Small intestine (tissue), 16 donors: ENCODE measurements at places on chromosomes 3 and 15. TPM values are rescaled to one million over a fixed set of nuclear protein-coding genes. Genes with fewer than 3 reads are reported as not detected.

- DNase-seq, result no peak
- H3K36me3 ChIP-seq, result no peaks in the 10 kb centered on the region
- no peaks in the 10 kb centered on the region for H3K27me3 ChIP-seq
- no peaks in the 10 kb centered on the region for H3K4me1 ChIP-seq
- H3K4me3 ChIP-seq, result no peak overlapping the region
These were observed 193.3 kb upstream of the TTC14 start for GRCh38 chr3:180408654-180409053.

GRCh38 chr3:50003216-50003615 is 63.3 kb downstream of the RBM6 start:
- no peak overlapping the region for H3K4me3 ChIP-seq
- H3K27me3 ChIP-seq, result no peaks in the 10 kb centered on the region
- peaks cover 34% of the 10 kb centered on the region for H3K36me3 ChIP-seq
- H3K27ac ChIP-seq, result no peak overlapping the region

DNA sequence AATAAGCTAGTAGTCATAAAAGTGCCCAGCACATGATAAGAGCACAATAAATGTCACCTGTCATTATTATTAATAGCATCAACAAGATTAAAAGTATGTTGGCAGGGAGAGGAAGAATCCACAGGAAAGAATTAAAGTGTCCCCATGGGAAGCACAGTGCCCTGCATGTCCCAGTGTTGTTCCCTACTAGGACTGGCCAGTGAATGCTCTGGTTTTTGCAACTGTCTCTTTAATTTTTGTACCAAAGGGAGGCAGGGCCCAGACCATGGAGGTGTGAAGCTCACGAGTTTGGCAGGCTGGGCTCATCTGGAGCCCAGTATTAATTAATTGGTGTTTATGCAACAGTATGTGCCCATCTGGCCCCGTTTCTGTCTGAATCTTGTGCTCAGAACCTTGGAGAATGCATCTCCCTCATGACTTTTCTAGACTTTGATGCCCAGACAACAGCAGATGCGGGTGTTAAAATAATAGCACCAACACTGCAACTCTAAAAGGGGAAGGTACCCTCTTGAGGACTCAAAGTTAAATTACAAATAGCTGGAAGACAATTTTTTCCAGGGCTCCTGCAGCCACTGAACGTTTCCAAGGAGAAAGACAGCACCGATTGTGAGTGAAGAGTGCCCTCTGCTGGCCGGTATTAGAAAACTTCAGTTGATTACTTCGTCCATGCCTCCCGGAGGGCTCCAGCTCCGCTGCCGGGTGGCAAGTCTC is 71.9 kb upstream of the SPATA12 start:
- no peaks in the 10 kb centered on the region for H3K36me3 ChIP-seq
- peak; percentile 81 for DNase-seq
- peaks cover 15% of the 10 kb centered on the region for H3K4me1 ChIP-seq
- H3K27ac ChIP-seq, result no peak overlapping the region
- no peaks in the 10 kb centered on the region for H3K27me3 ChIP-seq

Gene ECE2
- polyA plus RNA-seq, result 0.04 TPM
